ENCODE measurements at places on chromosomes 6 and 20.

DNA sequence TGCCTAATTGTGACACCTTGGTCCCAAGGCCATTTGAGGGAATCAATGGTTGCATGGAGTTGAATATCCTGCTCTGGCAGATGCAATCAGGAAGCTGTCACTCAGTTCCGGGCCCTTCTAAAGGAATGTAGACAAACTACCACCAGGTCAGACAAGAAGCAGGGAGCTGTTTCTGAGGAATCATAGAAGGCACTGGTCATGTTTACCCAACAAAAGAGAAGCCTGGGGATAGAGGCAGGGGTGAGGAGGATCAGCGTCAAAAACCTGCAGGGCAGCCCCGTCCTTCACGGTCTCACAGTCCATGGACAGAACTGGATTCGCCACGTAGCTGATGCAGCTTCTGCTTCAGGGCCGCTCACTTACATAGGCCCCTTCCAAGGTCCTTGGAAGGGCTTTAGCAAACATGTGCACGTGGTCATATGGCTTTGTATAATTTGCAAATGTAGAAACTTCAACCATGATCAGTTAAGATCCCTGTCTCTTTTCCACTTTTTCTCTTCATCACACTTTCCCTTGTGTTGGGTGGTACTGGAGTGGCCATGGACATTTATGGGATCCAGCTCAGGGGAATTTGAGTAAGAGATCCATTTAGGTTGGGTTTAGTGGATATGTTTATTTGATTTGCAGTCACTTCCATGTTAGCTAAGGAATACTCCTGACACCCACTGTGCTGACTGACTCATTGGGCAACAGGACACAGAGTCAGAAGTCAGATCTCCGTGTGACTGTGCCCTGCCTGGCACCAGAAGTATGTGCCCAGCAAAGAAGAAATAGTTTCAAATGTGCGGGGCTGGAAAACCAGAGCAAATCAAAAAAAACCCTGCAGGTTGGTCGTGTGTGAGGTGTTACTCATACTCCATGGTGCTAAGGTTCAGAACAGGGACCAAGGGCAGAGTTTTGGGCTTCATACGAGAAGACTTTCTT lies 60.0 kb upstream of the ZFAND3 start:
- DNase-seq: peak; percentile 6

- DNase-seq: peak; percentile 72
Measured at GRCh38 chr6:166553563-166554271, 32.8 kb downstream of the RAMACL start.

- peak; percentile 72 for DNase-seq
Measured at GRCh38 chr6:5012519-5012918, 8.7 kb upstream of the RPP40 start.

GRCh38 chr6:150928882-150929281 lies 63.4 kb downstream of the MTHFD1L start:
- no peak for DNase-seq

DNA sequence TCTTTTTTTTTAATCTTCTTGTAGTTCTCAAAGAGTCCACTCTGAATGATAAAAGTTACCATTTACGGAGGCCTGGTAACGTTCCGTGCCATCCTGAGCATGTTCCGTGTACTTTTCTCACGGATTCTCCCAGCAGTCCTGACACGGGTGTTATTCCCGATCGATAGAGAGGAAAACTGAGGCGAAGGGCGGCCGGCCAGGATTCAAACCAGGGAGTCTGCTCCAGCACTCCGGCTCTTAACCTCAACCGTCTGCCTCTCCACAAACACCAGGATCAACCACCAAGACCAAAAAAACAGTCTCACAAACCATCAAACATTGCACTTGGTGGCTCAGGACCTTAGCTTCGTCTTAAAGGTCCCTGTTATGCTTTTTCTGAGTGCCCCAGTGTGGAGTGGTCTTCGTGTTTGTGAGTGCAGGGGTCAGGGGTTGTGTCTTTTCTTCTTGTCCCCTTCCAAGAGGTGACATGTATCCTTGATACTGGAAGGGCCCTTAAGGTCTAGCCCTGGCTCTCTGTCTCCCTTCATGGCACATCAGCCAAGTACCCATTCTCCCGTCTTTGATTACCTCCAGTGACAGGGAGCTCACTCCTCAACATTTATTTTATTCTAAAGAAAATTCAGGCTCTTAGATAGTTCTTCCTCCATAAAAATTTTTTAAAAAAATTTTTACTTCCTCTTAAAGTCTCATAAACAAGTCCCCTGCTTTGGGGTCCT lies 35.1 kb downstream of the SRC start:
- DNase-seq: no peak

GRCh38 chr20:44404204-44405181 lies 49.0 kb downstream of the HNF4A start:
- DNase-seq: no peak

DNA sequence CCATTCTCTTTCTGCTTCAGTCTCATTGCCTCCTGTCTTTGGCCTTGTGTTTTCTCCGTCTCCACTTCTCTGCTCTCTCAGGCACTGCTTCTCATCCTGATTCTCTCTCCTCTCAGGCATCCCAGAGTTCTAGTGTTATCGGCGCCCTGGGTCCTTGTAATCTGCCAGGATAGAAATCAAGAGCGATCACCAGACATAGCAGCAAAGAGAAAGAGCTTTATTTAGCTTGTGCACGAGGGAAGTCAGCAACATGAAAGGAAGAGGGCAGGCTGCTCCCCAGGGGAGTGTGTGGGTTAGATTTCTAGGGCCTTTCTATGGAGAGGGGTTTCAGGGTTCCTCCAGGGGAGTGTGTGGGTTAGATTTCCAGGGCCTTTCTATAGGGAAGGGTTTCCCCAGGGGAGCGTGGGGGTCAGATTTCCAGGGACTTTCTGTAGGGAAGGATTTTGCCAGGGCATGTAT lies 32.5 kb downstream of the SUN5 start:
- no peak for DNase-seq

DNA sequence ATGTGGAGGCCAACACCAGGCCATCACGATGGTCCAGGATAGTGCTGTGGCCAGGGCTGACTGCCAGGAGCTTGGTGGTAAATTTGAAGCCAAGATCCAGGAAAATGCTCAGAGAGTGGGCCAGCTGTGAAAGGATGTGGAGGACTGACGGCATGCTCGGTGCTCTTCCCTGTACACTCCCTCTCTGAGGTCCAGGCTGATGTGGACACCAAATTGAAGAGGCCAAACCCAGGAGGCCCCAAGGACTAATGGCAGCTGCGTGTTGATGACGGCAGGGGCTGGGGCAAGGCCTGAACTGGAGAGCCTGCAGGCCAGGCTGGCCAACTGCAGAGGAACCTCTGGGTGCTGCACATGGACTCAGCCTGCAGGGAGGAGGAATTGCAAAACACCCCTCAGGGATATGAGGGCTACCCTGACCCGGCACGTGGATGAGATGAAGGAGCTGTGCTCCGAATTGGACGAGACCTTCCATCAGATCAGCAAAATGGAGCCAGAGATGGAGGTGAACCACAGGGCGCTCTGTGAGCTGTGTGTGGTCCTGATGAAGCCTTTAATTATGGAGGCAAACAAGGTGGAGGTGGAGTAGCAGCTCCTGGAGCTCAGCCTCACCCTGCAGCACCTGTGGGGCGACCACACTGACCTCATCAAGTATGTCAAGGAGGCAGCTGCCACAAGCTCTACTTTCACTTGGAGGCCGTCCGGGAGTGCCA lies 6.9 kb upstream of the RAET1E start:
- no peak for DNase-seq

GRCh38 chr20:3777716-3778629 lies 3.3 kb downstream of the SPEF1 start:
- peak; percentile 69 for DNase-seq

GRCh38 chr6:145012039-145012662 lies 723.2 kb downstream of the EPM2A start:
- DNase-seq: no peak

- no peak for DNase-seq
Measured at GRCh38 chr20:17155401-17155800, 71.4 kb upstream of the PCSK2 start.

- no peak for DNase-seq
Measured at GRCh38 chr20:21503345-21503744, 10.5 kb downstream of the NKX2-2 start.

DNA sequence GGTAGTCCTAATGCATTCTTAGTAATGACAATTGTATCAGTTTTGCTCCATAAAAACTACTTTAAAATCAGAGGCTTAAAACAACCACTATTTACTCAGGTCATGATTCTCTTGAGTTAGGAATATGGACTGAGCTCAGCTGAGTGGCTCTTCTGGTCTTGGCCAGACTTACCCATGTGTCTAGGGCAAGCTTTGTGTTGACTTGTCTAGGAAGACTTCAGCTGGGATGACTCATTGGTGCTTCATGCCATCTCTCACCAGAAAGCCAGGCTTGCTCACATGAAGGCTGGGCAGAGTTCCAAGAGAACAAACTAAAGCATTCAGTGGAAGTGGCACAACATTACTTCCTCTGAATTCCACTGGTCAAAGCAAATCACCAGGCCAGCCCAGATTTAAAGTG lies 155.3 kb downstream of the DHX35 start:
- peak; percentile 11 for DNase-seq

DNA sequence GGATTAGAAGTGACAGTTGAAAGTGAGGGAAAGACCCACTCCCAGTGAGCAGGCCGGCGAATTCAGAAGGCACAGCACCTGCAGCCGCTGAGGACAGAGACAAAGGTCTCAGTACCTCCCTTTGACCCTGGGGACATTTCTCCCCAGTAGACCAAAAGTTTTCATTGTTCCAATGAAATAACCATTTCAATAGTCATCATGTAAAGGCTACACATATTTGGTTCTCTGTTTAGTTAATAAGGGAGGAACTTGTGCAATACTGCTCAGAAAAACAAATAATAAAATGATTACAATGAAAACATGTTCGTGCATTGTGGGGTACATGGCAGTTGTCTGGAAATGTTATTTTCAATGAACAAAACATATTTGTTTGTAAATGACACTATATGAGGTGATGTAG lies 52.5 kb downstream of the EDN1 start:
- DNase-seq: peak; percentile 14

DNA sequence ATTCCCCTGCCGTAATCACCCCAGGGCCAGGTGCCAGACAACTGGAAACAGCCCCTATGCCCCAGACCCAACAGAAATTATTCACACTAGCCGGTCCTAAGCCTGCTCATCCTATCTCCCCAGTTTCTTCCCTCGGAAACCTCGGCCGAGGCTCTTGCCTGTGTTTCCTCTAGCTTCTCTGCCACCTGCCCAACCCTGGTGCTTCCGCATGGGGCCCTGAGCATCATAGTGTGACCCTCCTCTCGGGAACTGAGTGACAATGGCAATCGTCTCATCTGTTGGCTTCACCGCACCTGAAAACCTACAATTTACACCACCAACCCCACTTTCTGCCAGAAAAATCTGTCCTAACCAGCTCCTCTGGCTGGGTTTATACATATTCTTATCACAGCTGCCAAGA lies 257.3 kb downstream of the SOD2 start:
- no peak for DNase-seq

- DNase-seq: no peak
Measured at GRCh38 chr6:25377664-25378063, 98.5 kb downstream of the CARMIL1 start.

- peak; percentile 73 for DNase-seq
Measured at GRCh38 chr6:52020945-52021570, 66.4 kb downstream of the PKHD1 start.

- DNase-seq: peak; percentile 56
Measured at GRCh38 chr6:2986722-2987221, 12.9 kb upstream of the NQO2 start.

- DNase-seq: peak; percentile 87
Measured at GRCh38 chr20:48657426-48658197, 170.2 kb downstream of the PREX1 start.

- no peak for DNase-seq
Measured at GRCh38 chr6:55175078-55176049, 1.0 kb downstream of the HCRTR2 start.

DNA sequence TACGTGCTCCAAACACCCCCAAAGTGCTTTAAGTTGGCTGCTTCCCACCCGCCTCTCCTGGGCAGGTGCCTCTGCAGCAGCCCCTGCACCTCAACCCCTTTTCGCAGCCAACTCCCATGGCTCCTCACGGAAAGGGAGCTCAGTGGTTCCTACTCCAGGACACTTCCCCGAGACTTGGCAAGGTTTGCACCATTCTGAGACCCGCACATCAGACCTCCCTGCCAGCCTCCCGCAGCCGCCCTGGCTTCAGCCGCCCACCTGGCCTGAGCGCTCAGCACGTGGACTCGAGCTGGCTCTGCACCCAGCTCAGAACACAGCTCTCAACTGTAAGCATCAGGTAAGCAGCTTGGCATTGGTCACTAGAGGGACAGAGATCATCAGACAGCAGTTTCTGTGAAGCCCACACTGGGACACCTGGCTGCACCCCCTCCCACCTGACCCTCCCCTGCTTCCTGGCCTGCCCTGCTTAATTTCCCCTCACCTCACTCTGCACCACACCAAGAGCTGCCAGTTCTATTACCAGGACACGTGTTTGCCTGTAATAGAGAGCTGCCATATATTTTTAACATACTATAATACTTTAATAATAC lies 28.5 kb downstream of the GMDS start:
- no peak for DNase-seq

GRCh38 chr20:18688676-18689075 lies 100.8 kb downstream of the DTD1 start:
- DNase-seq: no peak

DNA sequence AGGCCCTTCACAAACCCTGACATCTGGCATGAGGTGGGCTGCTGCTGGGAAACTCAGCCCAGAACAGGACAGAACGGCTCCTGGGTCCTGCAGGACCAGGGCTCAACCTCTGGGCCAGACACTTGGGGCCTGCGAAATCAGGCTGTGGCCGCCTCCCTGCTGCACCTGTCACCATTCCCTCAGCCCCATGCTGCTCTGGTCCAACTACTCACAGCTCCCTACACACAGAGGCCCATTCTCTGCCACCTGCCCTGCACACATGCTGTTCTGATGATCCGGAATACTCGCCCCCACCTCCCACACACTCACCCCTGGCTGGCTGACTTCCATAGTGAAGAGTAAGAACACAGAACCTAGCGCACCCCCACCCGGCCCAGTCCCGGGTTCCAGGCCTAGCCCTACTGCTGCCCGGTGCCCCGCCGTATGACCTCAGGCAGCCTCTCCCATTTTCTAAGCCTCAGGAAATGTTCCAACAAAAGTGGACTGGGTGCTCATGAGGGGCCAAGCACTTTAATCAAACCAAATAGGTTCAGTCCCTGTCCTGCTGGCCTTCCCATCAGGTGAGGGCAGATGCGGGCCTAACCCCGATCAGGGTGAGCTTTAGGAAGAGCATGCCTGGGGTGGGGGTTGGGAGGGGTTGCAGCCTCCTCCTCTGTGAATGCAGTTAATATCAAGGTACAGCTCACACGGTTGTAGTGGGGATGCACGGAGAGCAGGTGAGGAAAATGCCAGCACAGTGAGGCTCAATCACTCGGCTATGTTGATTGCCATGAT lies 3.9 kb downstream of the PEDS1 start:
- no peak for DNase-seq

DNA sequence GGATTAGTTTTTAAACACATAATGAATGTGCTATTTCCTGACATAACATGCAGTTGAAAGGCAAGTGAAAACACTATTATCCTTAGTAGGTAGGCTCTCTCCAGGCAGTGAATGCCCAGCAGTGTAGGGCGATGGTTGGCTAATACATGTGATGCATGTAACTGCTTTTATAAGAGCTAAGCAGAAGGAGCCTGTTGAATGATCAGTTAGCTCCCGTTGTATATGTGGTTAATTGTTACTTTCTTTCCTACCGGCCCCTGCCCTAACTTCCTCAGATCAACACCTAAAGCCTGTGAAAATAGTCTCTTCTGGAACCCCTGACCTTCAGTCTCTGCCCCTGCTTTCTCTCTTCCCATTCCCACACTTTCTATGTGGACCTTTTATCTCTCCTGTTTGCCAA lies 10.5 kb downstream of the SOX4 start:
- no peak for DNase-seq
